ENCODE measurements at places on chromosomes 1 and 21.

GRCh38 chr1:168285971-168286927 is 5.6 kb downstream of the TBX19 start:
- no peak for DNase-seq

- DNase-seq, result no peak
Measured at GRCh38 chr1:75328691-75329090, 194.5 kb downstream of the LHX8 start.

- DNase-seq, result no peak
Measured at GRCh38 chr21:18151046-18151445, 93.6 kb upstream of the CHODL start.

- DNase-seq, result no peak
Measured at GRCh38 chr1:201505503-201505890, 1.4 kb downstream of the CSRP1 start.

DNA sequence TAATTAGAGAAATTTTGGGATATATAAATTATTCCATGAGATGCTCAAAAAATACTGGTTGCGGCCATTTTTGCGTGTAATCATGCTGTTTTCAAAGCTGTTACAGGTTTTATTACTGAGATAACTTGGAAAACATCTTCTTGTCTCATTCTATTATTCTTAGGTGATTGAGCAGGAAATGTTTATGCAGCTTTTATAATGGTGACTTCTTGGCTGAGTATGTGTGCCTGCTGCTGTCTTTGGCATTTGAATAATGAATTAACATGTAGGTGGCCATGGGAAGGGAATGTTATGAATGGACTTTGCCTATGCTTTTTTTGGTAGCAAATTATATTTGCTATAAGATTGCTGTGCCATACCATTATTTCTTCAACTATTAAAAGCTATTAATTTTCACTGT is 52.5 kb downstream of the RASAL2 start:
- no peak for DNase-seq

DNA sequence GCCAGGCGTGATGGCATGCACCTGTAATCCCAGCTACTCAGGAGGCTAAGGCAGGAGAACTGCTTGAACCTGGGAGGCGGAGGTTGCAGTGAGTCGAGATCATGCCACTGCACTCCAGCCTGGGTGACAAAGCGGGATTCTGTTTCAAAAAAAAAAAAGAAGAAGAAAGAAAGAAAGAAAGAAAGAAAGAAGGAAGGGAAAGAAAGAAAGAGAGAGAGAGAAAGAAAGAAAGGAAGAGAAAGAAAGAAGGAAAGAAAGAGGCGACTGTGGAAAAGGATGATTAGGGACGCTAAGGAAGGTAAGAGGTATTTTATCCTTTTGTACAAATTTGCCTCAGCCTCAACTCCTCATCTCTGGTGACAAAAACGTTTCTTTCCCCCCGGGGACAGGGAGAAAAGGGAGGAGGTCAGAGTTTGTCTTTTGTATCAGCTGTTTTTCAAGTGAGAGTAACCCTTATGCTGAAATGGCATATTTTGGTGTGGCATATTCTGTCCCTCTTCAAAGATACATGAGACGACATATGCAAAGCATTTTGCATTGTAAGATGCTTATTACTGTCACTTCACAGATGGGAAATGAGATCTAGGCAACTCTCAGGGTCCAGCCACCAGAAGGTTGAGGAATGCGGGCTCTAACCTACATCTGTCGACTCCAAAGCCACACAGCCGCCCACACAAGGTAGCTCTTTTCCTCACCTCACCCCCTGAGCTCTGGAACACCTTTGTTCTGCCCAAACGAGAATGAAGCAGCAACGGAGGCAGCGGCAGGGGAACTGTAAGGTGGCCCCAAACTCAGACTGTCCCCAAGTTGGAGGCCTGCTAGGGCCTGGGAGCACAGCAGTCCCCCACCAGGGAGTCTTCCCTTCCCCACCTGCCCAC is 38.0 kb downstream of the NUAK2 start:
- no peak for DNase-seq

DNA sequence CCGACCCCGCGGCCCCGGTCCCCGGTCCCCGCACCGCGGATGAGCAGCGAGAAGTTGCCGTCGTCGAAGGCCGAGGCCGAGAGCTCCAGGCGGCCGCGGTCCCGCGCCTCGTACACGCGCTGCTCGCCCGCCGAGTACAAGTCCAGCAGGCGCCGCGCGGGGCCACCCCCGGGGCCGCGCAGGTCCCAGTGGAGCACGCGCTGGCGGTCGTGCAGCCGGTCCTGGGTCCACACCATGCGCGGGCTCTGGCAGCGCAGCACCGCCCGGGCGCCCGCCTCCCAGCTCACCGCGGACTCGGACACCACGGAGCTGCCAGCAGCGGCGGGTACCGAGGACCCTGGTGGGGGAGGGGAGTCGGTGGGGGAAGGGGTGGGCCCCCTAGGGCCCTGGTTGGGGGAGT is 2.9 kb downstream of the MXRA8 start:
- DNase-seq, result no peak

GRCh38 chr21:43331962-43332828 is 94.7 kb downstream of the SIK1 start:
- no peak for DNase-seq

GRCh38 chr1:84672080-84672854 is 18.0 kb downstream of the SSX2IP start:
- DNase-seq, result no peak

- no peak for DNase-seq
Measured at GRCh38 chr1:154906621-154907081, 29.9 kb downstream of the PMVK start.

GRCh38 chr21:33300701-33301631 is 23.8 kb upstream of the IFNAR1 start:
- DNase-seq, result no peak

DNA sequence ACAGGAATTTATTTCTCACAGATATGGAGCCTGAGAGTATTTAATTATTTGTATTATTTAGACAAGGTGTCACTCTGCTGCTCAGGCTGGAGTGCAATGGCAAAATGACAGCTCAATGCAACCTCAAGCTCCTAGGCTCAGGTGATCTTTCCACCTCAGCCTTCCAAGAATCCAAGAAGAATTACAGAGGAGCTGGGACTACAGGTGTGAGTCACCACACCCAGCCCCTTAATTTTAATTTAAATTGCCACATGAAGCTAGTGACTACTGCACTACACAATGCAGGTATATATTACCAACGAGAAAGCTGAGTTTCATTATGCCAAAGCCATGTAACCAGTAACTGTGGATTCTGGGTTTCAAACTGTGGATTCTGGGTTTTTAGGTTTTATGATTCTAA is 2.1 kb downstream of the KHDC4 start:
- DNase-seq, result no peak

DNA sequence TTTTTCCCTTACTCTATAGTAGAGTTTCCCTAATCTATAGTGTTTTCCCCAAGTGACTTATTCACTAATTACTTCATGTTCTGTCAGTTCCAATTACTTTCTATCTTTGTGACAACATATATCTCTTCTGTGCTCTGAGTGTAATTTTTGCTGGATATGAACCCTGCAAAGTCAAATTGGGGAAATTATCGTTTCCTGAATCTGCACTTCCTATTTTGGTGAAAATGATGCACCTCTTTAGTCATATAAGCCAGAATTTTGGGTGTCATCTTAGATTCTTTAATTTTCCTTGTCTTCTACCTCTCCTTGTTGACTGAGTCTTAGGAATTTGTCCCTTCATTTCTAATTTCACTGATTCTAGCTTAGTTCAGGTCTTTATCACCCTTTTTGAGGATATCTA is 33.4 kb upstream of the PRKACB start:
- DNase-seq, result no peak

DNA sequence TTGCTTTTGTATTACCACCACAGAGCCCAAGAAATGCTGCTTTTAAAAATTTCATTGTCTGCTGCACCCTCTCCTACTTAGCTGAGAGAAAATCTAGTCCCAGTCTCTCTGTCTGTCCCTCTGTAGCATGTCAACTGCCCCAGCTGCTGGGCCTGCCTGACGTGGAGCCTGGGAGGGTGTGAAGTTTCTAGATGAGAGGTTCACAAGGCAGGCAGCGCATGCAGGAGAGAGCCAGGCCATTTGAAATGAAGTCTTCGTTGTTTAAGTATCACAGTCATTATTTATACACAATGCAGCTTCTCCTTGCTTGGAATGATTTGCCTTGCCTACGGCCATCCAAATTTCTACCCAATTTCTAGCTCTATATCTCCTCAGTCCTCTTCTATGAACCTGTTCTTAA is 306.8 kb upstream of the PLXNA2 start:
- no peak for DNase-seq

- DNase-seq, result no peak
Measured at GRCh38 chr1:154593390-154593789, 14.6 kb downstream of the ADAR start.

- no peak for DNase-seq
Measured at GRCh38 chr1:43774359-43774758, 67.0 kb downstream of the ST3GAL3 start.

DNA sequence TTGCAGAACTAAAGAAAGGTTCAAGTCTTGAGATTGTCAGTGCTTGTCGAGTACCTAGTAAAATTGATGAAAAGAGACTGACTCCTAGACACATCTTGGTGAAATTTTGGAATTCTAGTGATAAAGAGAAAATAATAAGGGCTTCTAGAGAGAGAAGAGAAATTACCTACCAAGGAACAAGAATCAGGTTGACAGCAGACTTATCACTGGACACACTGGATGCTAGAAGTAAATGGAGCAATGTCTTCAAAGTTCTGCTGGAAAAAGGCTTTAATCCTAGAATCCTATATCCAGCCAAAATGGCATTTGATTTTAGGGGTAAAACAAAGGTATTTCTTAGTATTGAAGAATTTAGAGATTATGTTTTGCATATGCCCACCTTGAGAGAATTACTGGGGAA is 16.3 kb downstream of the L1TD1 start:
- DNase-seq, result no peak

GRCh38 chr1:245419989-245420388 is 265.2 kb downstream of the KIF26B start:
- no peak for DNase-seq

DNA sequence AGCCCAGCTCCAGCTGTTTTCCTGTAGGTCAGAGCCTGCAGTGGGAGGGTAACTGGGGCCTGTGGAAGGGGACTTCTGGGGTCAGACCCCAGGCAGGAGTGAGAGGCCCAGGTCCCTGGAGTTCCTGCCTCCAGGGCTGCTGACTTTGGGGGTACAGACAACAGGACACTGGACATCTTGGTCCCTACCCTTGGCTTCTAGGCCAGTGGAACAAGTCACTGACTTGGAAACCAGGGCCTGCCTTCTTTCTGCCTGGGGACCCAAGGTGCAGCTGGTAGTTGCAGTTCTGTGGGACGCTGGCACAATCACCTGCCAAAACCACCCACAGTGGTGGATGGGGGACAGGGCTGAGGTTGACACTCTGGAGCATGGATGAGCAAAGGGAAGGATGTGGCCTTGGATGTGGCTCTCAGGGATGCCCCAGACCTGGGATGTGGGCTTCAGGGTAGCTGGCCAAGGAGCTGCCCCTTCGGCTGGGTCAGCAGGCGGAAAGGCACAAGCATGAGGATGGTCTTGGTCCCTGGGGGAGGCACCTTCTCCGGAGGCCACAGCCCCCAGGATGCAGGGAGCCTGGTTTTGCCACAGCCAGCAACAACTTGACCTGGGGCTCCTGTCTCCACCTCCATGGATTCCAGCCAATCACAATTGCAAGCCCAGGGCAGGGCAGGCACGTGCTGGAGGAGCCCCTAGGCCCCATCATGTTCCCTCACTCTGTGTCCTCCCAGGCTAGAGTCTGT is 5.8 kb downstream of the JMJD4 start:
- no peak for DNase-seq

GRCh38 chr21:37623689-37624088 is 257.1 kb downstream of the DYRK1A start:
- no peak for DNase-seq

GRCh38 chr1:169387399-169387798 is 19.4 kb downstream of the BLZF1 start:
- no peak for DNase-seq

DNA sequence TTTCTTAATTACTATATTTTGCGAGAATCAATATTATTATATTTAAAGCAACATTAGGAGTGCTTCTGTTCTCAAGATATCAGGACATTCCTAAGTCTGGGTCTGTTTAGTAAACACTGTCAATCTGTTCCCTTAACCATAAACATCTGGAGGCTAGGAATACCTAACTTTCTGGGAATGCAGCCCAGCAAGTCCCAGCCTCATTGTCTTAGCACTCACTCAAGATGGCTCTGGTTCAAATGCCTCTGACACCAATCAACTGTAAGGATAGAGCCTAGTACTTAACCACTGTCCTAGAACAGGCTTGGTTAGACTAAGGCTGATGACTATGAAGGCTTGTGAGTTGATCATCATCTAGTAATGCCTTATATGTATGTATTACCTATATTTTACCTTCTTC is 61.5 kb downstream of the TNN start:
- no peak for DNase-seq

- DNase-seq, result no peak
Measured at GRCh38 chr1:223087291-223088255, 55.5 kb downstream of the TLR5 start.

GRCh38 chr1:25445993-25446538 is 15.4 kb downstream of the MACO1 start:
- no peak for DNase-seq
